ENCODE measurements at places on chromosomes 7 and 10.
A peak's percentile ranks its signal among the peaks of the same experiment; 100 is the strongest.

DNA sequence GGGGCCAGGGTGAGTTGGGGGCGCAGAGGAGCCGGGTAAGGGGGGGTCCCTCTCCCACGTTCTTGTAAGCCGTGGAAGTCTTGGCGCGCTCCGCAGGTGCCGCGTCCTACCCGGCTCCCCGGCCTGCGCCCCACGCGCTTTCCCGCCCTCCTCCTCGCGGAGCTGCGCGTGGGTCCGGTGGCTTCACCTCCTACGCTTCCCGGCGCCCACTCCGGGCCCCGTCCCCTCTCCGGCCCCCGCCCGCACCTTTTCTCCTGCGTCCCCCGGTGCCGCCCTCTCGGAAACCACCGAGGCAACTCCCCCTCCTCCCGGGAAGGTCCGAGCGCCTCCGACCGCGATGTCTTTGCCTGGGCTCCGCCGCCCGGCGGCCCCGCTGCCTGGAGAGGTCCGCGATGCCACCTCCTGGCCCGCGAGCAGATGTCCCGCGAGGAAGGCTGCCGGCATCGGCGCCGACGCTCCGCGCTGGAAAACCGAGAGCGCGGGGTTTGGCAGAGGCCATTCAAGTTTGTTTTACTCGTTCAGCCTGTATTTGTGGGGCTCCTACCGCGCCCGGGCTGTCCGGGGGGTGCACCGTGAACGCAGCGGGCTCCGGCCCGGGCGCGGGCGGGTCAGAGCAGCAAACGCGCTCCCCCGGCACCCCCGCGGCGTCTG, 2.4 kb upstream of the NKX6-2 start:
- DNase-seq = peak; percentile 55

GRCh38 chr10:3077509-3077908, 10.2 kb downstream of the PFKP start:
- no peak for DNase-seq

- no peak for DNase-seq
These were observed 285.1 kb downstream of the ZEB1 start for GRCh38 chr10:31604096-31604495.

DNA sequence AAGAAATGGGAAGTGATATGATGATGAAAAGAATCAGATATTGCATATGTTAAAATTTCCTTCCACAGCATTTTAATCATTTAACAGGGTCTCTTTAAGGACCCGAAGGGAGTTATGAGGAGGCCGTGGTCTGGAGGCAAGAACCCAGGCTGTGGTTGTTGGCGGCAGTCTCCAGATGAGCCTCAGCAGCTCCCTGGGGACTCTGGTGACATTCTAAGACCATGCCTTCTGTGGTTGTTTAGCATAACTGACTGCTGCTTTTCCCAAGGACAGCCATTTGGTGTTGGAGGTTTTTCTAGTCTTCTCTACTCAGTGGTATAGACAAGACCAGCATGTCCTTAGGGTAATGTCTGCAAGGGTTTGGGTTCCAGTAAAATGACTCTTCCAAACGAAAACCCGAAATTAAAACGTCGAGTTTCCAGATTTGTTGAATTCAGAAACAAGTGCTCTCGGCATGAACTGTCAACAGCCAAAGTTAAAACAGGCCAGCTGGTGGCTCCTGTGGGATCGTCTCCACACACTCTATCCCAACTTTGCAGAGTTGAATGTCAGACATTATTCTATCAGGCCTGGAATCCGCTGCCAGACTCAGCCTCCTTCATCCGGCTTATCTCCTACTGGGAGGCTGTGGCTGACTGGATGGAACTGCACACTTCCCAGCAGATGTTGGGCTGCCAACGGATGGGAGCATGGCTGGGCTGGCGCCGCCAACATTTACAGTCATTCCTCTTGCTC, 183.1 kb downstream of the TAX1BP1 start:
- no peak for DNase-seq

DNA sequence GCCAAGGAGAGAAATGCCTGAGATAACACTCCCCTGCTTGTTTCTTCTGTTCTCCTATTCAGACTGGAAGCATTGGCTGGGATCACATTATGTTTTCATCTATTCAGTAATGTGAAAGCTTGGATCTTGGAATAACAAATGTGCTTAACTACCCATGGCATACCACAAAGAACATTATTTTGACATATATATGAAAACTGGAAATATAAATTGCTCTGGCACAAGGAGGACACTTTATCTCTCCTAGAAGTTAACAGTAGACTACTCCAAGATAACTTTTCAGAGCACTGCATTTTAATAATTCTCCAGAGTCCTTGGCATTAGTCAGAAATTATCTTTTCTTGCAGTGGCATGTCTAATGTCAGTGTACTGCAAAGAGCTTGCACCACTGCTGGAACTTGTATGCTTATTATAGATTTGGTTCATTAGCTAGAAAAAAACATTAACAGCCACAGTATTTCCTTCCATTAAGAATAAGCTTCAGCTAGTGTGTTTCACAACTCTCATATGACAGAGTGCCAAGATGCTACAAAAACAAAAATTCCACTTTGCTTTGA, 169.3 kb upstream of the LRRN3 start:
- no peak for DNase-seq

- DNase-seq = no peak
These were observed 9.7 kb upstream of the ADAMTS14 start for GRCh38 chr10:70662362-70663220.

- DNase-seq = no peak
These were observed 30.2 kb upstream of the NRCAM start for GRCh38 chr7:108486291-108486966.

DNA sequence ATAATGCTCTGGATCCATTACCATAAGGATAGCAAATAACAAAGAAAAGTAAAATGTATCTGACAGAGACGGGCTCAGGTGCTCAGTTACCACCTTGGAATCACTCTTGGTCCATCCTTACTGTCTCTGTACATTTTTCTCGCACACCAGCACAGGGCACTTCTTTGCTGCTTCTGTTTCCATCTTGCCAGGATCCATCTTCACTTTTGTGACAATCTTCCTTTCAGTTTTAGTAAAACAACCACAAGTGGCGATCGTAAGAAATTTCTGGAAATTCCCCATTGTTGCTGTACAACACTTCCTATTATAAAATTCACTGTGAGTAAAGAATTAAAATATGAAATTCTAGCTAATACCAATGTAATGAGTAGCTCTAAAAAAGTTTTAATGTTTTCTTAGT, 695.5 kb downstream of the GRM8 start:
- DNase-seq = no peak

- DNase-seq = peak; percentile 25
These were observed 71.8 kb upstream of the PIK3CG start for GRCh38 chr7:106793015-106793975.

DNA sequence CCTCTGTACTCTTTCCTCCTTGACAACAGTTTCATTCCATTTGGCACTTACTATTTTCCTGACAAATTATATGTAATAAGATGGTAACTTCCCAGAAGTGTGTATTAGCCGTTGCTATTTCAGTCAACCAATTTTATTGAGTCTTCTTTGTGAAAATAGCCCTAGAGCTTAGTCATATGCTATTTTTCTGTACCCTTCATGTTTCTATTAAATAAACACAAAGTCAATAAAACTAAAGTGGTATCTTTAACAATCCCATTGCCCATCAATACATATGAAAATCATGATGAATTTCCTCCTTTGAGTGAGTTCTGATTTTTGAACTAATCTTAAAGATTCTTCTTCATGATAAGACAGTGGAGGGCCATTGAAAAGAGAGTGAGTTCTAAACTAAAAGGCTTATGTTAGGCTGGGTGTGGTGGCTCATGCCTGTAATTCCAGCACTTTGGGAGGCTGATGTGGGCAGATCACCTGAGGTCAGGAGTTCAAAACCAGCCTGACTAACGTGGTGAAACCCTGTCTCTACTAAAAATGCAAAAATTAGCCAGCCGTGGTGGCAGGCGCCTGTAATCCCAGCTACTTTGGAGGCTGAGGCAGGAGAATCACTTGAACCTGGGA, 5.9 kb upstream of the MYPN start:
- no peak for DNase-seq

- DNase-seq = peak; percentile 6
These were observed 619 bp downstream of the EXOC4 start for GRCh38 chr7:133253519-133253875.

DNA sequence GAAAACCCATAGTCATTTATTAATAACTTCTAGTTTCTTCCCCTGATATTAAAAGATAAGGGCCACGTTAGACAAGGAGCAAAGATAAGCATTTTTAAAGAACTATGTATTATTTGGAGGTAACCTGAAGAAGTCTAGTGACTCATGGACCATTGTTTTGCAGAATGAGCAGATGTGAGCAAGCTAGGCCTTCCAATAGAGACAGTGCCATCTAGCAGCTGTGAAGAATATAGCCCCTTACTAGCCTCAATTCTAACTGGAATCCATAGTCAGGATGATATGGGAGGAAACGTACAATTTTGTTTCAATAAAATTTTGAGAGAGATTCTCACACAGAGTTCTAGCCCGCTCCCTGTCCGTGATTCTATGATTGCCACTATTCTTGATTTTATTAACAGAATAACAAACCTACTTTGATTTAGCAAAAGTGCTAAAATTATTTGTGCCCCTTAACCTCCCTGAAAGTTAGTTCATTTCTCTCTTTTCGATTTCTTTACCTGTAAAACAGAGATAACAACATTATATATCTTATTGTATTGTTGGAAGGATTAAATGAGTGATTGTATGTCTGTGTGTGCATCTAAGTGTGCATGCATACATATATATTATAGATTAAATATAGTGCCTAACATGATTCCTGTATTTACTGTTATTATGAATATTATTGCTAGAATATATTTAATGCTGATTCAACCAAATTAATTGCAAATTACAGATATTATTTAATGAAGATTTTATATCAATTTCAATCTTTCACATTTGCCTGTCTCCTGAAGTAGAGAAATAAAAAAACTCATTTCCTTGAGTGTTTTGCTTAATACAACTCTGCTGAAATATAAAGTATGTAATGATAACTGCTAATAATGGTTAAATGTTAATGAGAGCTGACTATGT, 22.7 kb downstream of the FAM237B start:
- peak; percentile 61 for DNase-seq

GRCh38 chr10:3054183-3054850, 13.0 kb upstream of the PFKP start:
- no peak for DNase-seq

All from A549 (cell line).